ENCODE measurements at places on chromosomes 13 and 19.

GRCh38 chr13:103178986-103179943 lies 113.0 kb upstream of the SLC10A2 start:
- no peak for DNase-seq

DNA sequence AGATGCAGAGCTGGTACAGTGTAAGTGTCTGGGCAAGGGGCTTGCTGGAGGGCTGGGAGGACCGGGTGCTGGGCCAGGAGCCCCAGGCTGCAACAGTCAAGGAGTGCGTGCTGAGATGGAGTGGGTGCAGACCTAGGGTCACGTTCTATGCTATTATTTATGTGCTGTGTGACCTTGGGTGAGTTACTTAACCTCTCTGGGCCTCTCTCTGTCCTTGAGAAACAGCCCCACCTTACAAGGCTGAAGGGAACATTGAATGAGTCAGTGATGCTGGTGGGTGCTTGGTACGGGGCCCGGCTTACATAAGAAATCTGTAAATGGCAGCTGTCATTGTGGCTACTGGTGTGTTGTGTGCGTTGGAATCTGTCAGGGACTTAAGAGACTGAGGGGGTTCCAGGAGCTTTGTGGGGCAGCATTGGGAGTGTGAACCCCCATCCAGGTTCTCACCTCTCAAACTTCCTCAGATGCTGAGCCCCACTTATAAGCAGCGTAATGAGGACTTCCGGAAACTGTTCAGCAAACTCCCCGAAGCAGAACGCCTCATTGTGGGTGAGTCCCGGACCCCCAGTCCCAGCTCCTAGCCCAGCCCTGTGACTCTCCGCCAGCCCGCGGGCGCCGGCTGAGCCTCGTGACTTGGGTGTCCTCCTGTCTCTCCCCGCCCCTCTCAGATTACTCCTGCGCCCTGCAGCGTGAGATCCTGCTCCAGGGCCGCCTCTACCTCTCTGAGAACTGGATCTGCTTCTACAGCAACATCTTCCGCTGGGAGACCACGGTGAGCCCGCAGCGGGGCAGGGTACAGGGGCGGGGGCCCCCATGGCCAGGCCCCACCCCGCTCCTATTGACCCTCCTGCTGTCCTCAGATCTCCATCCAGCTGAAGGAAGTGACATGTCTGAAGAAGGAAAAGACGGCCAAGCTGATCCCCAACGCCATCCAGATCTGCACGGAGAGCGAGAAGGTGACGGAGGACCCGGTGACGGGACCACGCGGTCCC lies 9.6 kb downstream of the GRAMD1A start:
- no peak for DNase-seq

DNA sequence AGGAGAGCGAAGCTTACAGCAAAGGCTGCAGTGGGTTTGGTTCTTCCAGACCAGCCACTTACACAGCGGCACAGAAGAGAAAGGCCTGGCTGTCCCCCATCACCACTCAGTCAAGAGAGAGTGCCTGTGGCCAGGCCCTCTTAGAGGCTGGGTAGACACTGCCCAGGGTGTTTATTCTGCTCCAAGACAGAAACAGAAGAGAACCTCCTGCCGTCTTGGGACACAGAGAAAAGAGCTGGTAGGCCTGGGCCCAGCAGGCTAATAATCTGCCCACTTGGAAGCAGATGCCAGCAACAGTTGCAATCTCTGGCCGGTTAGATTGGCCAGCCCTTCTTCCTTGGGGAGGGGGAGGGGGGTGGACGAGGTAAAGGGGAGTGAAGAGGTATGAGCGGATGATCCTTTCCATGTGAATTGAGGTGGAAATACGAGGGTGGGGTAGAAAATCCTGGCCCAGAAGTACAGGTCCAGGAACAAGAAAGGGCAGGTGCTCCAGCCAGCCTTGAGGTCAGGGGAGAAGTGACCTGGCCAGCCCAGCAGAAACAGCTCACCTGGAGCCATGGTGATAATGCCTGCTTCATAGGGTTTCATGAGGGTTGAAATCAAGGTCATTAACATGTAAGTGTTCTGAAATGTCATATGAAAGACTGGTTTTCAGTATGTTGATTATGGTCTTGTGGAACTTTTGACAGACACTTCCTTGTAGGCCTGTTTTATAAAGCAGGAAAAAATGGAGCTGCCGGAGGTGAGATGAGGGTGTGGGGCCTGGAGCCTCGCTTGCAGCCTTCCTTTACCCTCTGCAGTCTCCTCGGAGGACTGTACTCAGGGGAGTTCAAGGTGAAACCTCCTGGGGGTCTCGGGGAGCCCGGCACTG lies 116.9 kb downstream of the SIPA1L3 start:
- no peak for DNase-seq

DNA sequence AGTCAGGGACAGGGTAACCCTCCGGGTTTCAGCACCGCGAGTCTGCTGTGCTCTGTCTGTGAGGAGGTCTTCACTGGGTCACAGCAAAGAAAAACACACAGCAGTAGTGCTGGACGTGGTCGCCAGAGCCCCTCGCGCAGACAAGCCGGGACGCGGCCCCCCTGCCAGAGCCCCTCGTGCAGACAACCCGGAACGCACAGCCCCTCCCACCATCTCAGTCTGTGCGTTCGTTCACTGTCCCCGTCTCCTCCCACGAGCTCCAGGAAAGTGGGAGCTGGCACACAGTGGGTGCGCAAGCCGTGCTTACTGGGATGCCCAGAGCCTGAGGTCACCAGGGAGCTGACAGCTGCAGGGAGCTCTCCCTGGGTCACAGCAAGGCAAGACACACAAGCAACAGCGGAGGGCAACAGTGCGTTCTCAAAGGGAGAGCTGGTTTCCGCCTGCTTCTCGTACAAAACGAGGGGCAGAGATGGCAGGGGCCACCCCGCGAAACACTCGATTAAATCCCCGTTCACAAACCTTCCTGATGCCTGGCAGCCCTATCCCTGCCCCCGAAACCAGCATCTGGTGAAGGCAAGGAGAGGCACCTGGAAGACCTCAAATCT lies 3.2 kb upstream of the PLPP2 start:
- no peak for DNase-seq

DNA sequence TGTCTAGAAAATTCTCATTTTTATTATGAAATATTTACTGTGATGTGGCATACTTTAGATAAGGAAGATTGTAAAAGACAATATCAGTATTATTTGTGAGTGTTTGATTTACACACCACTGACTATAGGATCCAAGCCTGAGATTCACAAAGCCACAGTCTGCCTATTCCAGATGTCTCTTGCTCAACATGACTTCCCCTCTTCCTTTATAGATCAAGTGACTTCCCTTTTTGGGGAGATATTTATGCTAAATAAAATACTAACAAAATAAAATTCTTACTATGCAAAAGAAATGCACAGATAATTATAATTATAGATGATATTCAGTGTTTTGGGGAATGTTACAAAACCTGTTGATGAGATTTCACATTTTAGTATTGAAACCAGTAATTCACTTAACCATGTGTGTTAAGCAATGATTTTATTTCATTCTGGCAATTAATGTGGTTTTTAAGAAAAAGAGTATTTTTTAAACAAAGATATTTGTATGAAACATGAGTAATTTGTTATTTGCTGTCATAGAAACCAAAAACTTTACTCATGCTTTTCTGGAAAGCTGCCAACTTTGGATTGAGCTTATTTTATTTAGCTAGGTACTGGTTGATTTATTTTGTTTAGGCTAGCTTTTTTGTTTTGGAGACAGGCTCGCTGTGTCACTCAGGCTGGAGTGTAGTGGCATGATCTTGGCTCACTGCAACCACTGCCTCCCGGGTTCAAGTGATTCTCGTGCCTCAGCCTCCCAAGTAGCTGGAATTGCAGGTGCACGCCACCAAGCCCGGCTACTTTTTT lies 13.7 kb upstream of the GPR183 start:
- DNase-seq: no peak

DNA sequence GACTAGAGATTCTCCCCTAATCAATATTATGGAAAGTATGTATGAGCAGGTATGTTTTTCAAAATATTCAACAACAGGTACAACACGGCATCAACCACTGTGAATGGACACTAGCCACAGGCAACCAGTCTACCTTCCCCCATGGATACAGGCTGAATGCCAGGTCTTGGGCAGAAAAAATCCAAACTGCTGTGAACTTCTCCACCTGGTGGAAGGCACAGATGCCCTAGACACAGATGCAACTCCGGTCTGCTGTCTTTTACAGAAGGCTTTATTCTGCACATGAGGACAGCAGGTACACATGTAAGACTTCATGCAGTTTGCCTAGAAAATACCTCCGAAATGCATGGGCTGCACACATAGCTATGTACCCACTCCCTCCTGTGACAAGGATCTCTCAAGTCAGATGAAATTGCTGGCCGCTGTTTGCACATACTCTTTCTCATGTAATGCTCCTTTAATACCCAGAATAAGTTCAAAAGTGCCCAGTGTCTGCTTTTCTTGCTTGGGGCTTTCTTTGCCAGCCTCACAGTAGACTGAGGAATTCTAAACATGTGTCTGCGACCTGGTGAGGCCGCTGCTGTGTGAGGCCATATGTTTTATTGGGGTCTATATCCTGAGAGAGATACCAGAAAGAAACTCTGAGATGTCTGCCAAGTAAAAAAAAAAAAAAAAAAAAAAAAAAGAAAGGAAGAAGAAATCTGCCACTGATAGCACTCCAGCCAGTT lies 325.9 kb downstream of the FOXO1 start:
- DNase-seq: no peak

GRCh38 chr13:112973577-112973951 lies 4.5 kb downstream of the MCF2L start:
- no peak for DNase-seq

DNA sequence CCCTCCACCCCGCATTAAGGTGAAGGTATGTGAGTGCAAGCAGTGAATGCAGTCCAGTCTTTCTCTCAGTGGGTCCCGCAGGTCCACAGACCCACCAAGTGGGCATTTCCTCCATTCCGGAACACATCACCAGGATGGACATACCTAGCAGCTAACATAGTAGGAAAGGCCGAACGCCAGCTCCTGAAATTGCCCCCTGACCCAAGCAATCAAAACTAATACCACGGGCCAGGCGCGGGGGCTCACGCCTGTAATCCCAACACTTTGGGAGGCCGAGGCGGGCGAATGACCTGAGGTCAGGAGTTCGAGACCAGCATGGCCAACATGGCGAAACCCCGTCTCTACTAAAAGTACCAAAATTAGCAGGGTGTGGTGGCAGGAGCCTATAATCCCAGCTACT lies 71.7 kb upstream of the VSTM2B start:
- DNase-seq: no peak

GRCh38 chr13:99587893-99588606 lies 86.8 kb downstream of the TM9SF2 start:
- no peak for DNase-seq

DNA sequence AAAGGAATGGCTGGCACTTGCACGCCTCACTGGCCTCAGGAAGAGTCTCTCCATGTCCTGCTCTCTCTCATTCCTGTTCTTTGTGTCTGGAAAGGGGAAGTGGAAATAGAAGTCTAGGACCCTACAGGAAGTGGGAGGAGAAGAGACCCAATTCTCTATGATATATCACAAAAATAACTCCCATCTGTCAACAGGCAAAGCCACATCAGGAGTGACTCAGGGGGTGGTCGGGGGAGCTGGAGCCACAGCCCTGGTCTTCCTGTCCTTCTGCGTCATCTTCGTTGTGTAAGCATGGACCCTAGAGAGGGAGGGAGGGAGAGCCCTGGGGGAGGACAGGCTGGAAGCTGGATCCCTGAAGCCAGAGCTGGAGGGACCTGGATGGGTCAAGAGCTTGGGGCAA lies 3.0 kb downstream of the SIGLEC9 start:
- DNase-seq: no peak

GRCh38 chr19:29442910-29443309 lies 82.9 kb upstream of the VSTM2B start:
- no peak for DNase-seq

- DNase-seq: no peak
Measured at GRCh38 chr19:279231-279630, 12.0 kb downstream of the PLPP2 start.

DNA sequence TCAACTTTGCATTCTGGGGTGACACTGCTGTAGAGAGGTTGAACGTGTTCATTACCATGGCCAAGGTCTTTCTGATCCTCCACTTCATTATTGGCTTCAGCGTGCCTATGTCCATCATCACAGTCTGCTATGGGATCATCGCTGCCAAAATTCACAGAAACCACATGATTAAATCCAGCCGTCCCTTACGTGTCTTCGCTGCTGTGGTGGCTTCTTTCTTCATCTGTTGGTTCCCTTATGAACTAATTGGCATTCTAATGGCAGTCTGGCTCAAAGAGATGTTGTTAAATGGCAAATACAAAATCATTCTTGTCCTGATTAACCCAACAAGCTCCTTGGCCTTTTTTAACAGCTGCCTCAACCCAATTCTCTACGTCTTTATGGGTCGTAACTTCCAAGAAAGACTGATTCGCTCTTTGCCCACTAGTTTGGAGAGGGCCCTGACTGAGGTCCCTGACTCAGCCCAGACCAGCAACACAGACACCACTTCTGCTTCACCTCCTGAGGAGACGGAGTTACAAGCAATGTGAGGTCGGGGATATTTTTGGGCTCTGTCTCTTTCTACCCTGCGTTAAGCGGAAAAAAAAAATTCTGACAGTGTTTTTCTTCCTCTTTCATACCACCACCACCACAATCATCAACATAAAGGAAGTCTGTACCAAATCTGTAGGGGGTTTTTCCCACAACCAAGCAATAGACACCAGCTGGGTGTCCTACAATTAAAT lies 29.5 kb downstream of the FPR3 start:
- DNase-seq: no peak

- DNase-seq: peak; percentile 67
Measured at GRCh38 chr13:43878892-43879754, at the start of gene CCDC122. Gene CCDC122 (minus strand): TSS chr13:43879740. CDS start chr13:43869376, 10,364 bp downstream.

- DNase-seq: no peak
Measured at GRCh38 chr19:54393381-54393780, 21.9 kb upstream of the TTYH1 start.

GRCh38 chr13:94660695-94661326 lies 51.5 kb downstream of the SOX21 start:
- DNase-seq: no peak
